Stimulated activated CD4-positive, alpha-beta T cell treated with anti-CD3 and anti-CD28 coated beads, Interleukin-2, amount 100 ng/mL, for 4 hours (primary cell): ENCODE measurements at places on chromosomes 7 and 10.

GRCh38 chr10:62811159-62811875 is 4.8 kb downstream of the EGR2 start:
- peak; percentile 54 for DNase-seq

- DNase-seq: no peak
Observed at GRCh38 chr10:74650613-74651012, 175.8 kb upstream of the KAT6B start.

DNA sequence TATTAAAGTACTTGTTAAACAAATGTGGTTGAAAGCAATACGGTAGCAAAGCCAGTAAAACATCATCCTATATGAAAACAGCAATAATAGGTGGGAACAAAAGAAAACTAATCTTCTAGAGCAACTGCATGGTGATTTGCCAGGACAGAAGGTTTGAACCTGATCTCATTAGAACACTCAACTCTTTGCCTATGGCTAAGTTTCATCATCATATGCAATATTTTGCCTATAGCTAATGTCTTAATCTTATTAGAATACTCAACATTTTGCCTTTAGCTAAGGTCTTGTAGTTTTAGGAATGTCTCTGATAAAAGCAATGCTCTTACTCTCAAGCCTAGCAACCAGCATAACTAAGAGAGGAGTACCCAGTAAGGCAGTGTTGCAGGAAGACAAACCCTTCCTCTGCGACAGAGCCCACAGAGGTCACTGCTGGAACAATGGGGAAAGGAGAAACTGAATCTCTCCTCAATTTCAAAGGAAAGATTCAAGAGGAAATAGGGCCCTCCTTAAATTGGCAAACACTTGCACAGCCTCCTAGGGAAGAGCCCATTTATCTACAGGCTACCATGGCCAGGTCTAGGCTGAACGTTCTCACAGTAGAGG is 38.3 kb downstream of the CADPS2 start:
- no peak for DNase-seq

GRCh38 chr7:36181668-36182067 is 28.6 kb downstream of the EEPD1 start:
- DNase-seq: no peak

DNA sequence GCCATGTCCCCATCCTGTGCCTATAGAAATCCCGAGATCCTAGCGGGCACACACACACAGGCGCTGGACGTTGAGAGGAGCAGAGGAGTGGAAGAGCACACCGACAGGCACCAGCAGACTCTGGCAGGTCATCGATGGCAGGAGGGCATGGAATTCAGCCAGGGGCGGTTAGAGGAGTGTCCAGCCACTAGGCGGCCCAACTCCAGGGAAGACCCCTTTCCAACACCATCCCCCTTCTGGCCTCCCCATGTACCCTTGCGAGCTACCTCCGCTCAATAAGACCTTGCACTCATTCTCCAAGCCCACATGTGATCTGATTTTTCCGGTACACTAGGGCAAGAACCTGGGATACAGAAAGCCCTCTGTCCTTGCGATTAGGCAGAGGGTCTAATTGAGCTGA is 356.0 kb upstream of the DPP6 start:
- DNase-seq: no peak

GRCh38 chr10:24207781-24208611 is 942 bp upstream of the KIAA1217 start:
- DNase-seq: no peak

- no peak for DNase-seq
Observed at GRCh38 chr7:21868576-21868850, 77.2 kb downstream of the CDCA7L start.

- no peak for DNase-seq
Observed at GRCh38 chr7:18268571-18268970, 227.0 kb upstream of the HDAC9 start.

GRCh38 chr7:11831736-11832495 is at the start of gene THSD7A:
Gene THSD7A, minus strand, starts transcription at chr7:11832198. Its CDS starts 252 bp downstream, at chr7:11831946.
- DNase-seq: no peak

GRCh38 chr10:28281726-28282315 is 21.0 kb downstream of the MPP7 start:
- no peak for DNase-seq

GRCh38 chr7:98840722-98841121 is 29.1 kb downstream of the TMEM130 start:
- DNase-seq: no peak

DNA sequence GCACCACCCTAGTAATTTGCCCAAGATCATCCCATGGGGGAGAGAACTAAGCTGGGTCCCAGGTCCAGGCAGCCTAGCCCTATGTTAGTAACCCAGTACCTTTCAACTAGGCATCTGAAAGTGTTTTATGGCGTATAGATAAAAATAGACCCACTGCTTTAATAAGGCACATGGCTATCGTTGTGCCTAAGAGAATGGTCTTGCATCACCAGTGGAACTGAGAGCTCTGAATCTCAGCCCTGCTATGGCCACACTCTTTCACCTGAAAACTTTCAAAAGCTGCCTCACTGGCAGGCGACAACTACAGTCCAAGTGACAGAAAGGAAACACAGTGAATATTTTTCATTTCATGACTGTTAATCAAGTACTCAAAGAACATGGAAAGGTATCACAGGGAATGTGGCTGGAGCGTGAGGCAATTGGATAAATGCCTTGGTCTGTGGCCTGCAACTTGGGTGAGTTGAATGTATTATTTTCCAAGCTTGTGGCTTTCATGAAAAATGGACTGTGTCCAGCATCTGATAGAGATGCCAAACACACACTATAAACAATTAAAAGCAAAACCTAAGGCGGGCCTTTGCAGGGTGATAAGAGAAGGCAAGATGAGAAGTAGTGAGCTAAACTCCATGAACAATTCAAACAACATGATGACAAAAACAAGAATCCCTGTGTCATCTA is 18.0 kb upstream of the SFMBT2 start:
- no peak for DNase-seq

GRCh38 chr10:51843966-51844365 is 144.6 kb upstream of the CSTF2T start:
- DNase-seq: no peak

DNA sequence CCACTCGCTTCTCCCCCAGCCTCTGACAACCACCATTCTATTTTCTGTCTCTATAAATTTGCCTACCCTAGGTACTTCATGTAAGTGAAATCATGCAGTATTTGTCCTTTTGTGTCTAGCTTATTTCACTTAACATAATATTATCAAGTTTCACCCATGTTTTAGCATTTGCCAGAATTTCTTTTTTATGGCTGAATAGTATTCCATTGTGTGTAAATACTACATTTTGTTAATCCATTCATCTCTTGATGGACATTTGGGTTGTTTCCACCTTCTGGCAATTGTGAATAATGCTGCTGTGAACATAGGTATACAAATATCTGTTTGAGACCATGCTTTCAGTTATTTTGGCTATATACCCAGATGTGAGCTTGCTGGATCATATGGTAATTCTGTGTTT is 57.4 kb upstream of the TRIM8 start:
- DNase-seq: no peak

DNA sequence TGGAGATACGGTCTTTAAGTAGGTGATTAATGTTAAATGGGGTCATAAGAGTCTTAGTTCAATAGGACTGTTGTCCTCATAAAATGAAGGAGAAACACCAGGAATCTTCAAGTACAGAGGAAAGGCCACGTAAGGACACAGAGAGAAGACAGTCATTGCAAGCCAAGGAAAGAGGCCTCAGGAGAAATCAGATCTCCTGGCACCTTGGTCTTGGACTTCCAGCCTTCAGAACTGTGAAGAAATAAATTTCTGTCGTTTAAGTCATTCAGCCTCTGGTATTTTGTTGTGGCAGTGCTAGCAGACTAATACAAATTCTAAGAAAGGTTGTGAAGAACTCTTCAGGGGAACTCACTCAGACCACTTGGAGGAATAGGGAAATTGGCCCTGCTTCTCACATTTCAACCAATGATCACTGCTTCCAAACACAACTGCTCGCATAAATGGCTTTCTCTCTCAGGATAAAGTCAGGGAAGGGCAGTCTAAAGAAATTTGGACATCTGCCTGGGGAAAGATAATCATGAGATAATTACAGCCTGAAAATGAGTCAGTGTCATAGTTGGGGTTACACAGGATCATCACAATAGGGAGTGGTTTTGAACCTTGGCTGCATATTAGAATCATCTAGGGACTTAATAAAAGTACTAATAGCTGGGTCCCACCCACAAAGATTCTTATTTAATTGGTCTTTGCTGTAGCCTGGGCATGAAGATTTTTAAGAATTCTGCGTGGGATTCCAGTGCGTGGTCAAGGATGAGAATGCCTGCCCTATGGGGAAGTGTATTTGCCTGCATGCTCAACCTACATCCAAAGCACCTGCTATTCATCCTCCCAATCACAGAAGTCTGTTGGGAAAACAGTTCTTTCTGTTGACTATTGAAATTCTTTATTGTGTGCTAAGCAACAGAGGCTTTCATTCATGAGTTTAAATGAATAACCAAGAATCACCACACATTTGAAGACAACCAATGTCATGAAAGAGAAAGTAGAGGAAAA is 310.6 kb upstream of the PLXDC2 start:
- no peak for DNase-seq

GRCh38 chr10:130543794-130544193 is 407.6 kb downstream of the GLRX3 start:
- no peak for DNase-seq

GRCh38 chr7:41928166-41928565 is 225.3 kb upstream of the INHBA start:
- no peak for DNase-seq

- no peak for DNase-seq
Observed at GRCh38 chr7:150446288-150446938, 4.0 kb upstream of the GIMAP8 start.

- no peak for DNase-seq
Observed at GRCh38 chr10:50216894-50217293, 34.4 kb downstream of the ASAH2 start.

DNA sequence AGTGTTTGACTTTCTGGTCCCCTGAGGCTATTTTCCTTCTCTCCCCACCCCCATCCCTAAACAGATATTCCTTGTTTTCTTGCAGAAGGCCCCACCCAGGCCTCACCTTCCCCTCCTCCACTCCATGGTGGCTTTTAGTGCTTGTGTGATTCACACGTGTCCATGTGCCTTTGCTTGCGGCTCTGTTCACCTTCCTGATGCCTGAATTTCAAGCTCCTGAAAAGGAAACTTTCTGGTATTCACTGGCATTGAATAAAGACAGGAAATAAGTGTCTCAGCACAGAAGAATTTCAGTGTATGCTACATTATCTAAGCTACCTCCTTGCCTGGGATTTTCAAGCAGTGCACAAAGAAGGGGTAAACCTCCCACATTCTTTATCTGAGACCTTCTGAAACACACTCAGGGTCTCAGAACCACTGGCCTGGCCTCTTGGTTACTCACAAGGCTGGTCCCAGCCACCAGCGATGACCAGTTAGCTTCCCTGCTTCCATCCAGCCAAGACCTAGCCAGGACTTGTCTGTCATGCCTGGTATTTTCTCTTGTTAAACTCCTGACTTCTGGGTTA is 17.2 kb upstream of the UBE2H start:
- no peak for DNase-seq

DNA sequence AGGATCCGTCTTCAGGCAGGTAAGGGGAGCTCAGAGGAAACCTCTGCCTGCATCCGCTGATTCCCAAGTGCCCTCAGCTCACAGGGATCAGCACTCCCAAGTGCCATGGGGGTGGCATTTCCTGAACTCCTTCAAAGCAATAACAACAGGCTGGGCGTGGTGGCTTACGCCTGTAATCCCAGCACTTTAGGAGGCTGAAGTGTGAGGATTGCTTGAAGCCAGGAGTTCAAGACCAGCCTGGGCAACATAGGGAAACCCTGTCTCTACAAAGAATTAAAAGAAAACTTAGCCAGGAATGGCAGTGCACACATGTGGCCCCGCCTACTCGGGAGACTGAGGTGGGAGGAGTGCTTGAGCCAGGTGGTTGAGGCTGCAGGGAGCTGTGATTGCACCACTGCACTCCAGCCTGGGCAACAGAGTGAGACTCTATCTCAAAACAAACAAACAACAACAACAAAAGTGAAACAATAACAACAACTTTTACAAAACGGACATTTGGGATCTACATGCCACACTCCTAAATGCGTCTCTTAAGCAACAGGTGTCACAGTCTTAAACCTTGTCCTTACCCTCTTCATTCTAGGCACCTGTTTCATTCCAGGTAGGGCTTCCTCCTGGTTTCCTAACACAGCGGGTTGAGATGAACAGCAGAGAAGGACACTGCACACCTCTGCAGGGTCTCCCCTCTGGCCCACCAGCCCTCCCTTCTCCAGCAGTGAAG is 73.8 kb downstream of the PAXIP1 start:
- no peak for DNase-seq

GRCh38 chr7:87128861-87129267 is 23.4 kb upstream of the DMTF1 start:
- no peak for DNase-seq

GRCh38 chr10:15588151-15588550 is 131.6 kb downstream of the ITGA8 start:
- DNase-seq: no peak

DNA sequence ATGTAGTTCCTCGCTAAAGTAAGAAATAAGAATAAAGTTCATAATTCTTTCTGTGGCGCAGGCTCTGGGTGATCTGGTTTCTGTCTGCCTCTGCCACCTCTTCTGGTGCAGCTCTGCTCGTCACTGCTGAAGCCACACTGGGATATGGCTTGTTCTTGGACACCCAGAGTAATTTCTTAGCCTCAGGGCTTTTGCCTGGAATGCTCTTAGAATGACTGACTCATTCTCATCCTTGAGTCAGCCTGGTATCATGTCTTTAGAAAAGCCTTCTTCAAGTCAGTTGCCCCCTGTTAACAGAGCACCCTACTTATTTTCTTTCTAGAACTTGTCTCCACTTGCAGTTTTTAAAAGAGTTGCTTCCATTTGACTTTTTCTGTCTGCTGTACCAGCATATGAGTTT is 2.0 kb downstream of the ZSCAN25 start:
- no peak for DNase-seq

GRCh38 chr10:57849691-57850357 is 417.9 kb downstream of the IPMK start:
- no peak for DNase-seq

DNA sequence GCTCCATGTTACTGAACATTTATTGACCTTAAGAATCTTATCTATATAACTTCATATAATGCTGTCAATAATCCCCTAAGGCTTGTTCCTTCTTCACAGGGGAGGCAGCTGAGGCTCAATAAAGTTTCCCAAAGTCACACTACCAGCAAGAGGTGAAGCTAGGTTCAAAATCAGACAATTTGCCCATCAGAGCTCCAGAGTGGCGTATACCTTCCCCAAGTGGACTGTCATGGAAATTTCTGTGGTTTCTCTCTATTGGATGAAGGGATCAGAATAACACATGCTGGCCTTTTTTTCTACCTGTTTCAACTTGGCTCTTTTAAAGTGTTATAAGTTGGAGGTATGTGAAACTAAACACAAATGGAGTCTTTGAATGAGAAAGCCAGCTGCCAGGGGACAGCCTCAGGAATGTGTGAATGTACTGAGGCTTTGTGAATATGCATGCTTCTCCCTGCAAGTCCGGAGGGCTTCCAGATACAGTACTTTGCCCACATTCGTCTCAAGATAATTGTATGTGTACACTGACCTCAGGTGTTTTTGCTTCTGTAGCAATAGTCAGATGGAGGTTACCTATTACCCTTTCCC is 656.3 kb upstream of the CELF2 start:
- no peak for DNase-seq
